ENCODE measurements at places on chromosomes 1 and 21.

DNA sequence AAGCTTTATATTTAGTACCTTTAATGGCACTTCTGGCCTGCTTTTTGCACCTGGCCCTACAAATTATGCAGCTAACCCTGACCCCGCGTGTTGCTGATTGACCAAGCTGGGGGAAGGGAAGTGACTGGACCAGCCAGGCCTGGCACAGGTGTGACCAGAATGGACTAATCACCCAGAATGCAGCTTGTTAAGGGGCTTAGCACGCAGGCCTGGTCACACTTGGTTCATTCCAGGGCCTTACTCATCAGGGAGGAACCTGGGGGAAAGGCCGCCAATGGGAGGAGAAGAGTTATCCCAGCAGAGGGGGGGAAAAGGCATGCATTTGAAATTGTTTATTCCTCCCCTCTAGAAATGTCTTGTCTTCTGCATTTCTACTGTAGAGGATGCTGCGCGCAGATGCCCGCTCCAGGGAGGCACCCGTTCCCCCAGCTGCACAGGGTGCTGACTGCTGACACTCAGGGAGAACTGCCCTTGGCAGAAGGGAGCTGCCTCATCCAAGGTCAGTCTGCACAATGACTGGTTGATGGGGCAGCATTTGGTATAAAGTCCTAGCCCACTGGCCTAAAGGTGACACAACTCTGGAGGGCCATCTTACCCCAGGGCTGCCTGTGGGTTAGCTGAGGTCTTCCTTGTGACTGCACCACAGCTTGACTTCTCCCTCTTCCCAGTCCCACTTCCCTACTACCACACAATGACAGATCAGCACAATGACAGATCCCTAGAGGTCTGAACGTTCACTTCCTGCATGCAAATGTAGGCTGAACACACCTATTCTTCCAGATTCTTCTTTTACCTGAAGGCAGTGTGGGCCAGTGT, 29.0 kb downstream of the DHCR24 start:
- no peak for DNase-seq

GRCh38 chr1:233063462-233063861, 113.1 kb downstream of the NTPCR start:
- no peak for DNase-seq

- DNase-seq: no peak
These were observed 19.0 kb downstream of the YARS1 start for GRCh38 chr1:32798191-32798590.

DNA sequence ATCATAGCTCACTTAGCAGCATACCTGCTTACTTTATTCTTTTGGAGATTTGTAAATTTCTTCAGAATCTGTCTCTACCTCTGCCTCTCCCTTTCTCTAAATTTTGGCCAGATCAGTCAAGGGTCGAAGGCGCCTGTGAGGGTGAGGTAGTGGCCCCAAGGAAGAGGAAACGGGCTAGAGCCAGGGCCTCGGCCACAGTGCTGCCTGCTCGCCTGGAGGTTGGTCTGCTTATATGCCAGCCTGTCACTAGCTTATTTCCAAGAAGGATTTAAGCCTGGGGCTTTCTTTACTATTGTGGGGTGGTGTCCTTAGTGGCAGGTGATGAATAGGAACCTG, 19.6 kb downstream of the PEX14 start:
- no peak for DNase-seq

- DNase-seq: no peak
These were observed 19.0 kb downstream of the CYP4B1 start for GRCh38 chr1:46817814-46818213.

DNA sequence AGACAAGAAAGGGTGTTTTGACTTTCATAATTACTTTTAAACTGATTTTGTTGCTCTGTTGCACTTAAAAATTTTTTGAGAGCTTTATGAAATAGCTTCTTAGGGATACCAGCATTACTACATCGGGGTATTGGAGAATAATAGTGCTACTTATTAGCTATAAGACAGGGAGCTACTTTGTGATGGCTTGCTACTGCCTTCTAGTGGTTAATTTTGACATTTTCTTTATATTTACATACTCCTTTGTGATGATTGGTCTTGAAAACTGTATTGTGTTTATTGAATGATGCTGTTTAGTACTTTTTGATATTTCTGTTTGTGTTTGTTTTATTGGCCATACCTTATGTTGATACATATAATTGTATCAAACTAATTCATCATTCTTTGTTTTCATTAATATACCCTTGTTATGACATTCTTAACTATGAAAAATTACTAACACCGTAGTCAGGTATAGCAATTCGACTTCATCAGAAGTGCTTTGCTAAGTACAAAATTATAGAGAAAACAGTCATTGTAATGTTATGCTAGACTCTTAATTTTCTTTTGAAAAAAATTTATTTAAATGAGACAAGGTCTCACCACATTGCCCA, 85.5 kb downstream of the CLIC4 start:
- DNase-seq: no peak

GRCh38 chr1:15056515-15057285, 96.8 kb upstream of the TMEM51 start:
- DNase-seq: no peak

- no peak for DNase-seq
These were observed 31.2 kb downstream of the VAV3 start for GRCh38 chr1:107933736-107934135.

GRCh38 chr1:2785631-2786328, 15.7 kb downstream of the TTC34 start:
- no peak for DNase-seq

DNA sequence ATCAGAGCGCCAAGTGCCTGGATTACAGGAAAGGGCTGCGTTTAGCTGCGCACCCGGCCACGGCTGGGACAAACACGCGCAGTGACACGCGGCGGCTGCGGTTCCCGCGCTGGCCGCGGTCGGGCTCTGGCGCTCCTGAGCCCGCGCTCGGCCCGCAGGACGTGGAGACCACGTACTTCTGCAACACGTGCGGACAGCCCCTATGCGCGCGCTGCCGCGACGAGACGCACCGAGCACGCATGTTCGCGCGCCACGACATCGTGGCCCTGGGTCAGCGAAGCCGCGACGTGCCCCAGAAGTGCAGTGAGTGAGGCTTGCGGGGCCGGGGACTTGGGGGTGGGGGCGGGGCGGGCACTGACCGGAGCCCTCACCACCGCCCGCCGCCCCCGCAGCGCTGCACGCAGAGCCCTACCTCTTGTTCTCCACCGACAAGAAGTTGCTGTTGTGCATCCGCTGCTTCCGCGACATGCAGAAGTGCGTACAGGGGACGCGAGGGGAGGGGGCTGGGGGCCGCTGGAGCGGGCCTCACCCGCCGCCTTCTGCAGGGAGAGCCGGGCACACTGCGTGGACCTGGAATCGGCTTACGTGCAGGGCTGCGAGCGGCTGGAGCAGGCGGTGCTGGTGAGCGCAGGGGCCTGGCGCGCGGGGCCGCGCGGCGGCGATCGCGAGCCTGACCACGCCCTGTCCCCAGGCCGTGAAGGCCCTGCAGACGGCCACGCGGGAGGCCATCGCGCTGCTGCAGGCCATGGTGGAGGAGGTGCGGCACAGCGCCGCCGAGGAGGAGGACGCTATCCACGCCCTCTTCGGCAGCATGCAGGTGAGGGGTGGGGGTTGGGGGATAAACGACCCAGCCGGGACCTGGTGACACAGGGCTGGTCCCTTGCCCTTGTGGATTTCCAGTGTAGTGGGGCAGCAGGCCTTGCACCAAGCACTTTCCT, 3.1 kb downstream of the RNF207 start:
- no peak for DNase-seq

GRCh38 chr1:47866601-47867437, 130.4 kb downstream of the TRABD2B start:
- no peak for DNase-seq

GRCh38 chr1:201692555-201693394, 136.2 kb upstream of the IPO9 start:
- no peak for DNase-seq

GRCh38 chr1:1284221-1285101, 4.2 kb downstream of the SCNN1D start:
- no peak for DNase-seq

DNA sequence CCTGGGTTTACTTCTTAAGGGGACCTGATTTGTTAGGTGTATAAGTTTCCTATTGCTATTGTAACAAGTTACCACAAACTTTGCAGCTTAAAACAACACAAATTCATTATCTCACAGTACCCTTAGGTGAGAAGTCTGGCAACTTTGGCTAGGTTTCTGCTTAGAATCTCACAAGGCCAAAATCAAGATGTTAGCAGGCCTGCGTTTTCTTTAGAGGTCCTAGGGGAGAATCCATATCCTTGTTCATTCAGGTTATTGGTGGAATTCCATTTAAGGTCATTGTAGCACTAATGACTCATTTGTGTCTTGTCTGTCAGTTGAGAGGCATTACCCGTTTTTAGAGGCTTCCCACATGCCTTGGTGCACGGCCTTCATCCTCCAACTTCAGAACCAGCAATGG, 8.2 kb upstream of the SH2D1B start:
- no peak for DNase-seq

- DNase-seq: no peak
These were observed 105.0 kb downstream of the HUNK start for GRCh38 chr21:31977816-31978215.

DNA sequence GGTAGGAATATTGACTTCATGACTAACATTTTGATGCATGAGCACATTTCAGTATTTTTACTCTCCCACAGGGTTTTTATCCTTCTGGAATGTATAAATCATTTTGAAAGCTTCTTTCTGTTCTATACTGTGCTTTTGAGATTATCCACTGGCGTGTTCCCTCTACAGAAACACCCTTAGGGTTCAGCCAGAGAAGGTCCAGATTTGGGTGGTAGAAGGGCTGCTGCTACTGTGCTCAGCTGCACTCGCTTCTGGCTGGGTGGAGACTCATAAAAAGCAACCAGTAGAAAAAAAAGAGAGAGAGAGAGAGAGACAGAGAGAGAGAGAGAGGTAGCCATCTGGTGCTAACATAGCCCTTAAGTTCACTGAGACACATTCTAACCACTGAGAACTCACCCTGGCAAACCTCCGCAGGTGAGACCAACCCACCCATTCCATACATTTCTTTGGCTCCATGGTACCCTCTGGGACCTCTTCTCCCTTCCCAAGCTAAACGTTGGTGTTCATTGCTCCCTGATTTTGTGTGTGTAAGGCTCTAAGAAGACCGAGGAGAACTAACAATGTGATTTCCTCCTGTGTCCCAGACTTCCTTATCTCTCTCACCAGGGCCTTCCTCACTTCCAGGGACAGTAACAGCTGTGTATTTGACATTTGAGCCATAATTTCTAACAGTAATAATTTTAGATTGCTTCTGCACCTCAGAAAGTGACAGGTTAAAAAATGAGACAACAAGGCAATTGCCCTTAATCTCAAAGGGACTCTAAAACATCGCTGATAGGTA, 7.2 kb downstream of the APCS start:
- DNase-seq: no peak

GRCh38 chr1:182120411-182121258, 59.1 kb upstream of the ZNF648 start:
- no peak for DNase-seq

- no peak for DNase-seq
These were observed 157.2 kb downstream of the DENND1B start for GRCh38 chr1:197618061-197618460.

DNA sequence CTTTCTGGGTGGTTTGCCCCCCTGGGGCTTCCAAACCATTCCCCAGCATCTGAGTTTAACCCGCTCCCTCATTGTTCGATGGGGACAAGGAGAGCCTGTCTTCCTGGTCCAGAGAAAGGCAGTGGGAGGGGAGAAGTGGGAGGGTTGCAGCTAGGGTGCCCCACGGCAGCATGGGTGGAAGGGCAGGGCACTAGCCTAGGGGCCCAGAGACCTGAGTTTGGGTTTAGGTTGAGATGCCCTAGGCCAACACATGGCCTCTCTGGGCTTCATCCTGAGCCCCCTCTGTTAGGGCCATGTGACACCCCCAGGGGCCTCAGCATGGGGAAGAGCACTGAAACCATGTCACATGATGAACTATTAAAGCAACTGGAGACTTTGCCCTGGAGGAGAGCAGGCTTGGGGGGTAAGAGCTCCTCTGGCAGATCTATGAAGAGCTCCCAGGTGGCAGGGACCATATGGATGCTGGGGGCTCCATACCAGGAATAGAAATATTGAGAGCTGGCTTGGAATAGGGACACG, 9.7 kb upstream of the RUNX3 start:
- DNase-seq: no peak

DNA sequence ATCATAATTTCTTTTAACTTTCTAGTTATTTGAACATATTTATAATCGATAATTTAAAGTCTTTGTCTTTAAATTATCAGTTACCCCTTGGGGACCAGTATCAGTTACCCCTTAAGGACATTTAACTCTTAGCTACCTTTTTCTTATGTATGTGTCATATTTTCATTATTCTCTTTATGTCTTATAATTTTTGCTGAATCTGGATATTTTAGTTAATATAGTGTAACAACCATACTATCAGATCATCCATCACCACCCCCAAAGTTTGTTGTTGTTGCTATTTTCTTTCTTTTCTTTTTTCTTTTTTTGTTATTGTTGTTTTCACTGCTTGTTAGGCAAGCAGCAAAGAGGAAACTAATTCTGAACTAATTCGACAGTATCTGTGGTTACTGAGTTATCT, 57.0 kb upstream of the TNFSF18 start:
- DNase-seq: no peak

DNA sequence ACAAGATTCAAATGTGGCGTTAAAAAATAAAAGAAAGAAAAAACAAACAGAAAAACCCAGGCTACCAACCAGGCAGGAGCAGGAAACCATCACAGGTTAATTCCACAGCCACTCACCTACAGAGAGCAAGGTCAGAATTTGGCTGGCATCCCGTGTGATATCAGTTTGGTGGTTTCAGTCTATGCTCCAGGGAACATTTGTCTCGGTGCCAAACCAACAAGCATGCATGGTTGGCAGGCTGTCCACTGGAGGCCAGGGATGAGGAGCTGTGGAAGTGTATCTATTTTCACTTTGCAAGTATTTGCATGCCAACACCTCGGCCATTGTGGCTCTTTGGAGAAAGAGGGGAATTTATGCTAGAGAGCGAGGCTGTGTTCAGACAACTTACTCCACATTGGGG, 53.1 kb upstream of the PROX1 start:
- no peak for DNase-seq

DNA sequence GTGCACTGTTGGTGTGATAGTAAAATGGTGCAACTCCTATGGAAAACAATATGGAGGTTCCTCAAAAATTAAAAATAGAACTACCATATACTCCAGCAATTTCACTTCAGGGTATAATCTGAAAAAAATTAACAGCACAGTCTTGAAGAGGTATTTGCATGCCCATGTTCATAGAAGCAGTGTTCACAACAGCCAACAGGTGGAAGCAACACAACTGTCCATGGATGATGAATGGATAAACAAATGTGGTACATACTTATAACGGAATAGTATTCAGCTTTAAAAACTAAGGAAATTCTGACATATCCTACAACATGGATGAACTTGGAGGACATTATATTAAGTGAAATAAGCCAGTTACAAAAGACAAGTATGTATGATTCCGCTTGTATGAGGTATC, 8.2 kb downstream of the TTLL7 start:
- no peak for DNase-seq

Measured in activated gamma-delta T cell treated with anti-CD3 and anti-CD28 coated beads, Interleukin-2, amount 50 U/mL, for 16 hours (primary cell).